ENCODE measurements at places on chromosomes 3 and 15.

- no peak for DNase-seq
Measured at GRCh38 chr3:112464264-112464663, 35.0 kb downstream of the BTLA start.

- DNase-seq = no peak
Measured at GRCh38 chr15:66291816-66292570, 1.4 kb upstream of the DIS3L start.

DNA sequence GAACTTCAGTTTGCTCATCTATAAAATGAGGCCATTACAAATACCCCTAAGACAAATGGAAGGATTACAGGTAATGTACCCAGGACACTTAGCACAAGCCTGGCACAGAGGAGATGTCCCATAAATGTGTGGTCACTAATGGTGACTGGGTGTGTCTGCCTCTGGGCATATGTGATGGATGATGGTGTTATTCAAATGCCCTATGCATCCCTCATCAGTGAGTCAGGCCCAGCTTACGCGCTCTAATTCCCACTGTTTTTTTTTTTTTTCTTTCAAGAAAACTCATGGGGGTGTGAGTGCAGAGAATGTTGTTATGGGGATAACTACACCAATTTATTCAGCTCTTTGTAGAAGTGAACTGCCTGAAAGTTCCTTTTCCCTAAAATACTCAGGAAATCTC, 23.6 kb upstream of the KIF23 start:
- DNase-seq = no peak

- no peak for DNase-seq
Measured at GRCh38 chr3:66381626-66382025, 119.2 kb downstream of the LRIG1 start.

- no peak for DNase-seq
Measured at GRCh38 chr3:188284455-188285212, 130.7 kb downstream of the LPP start.

DNA sequence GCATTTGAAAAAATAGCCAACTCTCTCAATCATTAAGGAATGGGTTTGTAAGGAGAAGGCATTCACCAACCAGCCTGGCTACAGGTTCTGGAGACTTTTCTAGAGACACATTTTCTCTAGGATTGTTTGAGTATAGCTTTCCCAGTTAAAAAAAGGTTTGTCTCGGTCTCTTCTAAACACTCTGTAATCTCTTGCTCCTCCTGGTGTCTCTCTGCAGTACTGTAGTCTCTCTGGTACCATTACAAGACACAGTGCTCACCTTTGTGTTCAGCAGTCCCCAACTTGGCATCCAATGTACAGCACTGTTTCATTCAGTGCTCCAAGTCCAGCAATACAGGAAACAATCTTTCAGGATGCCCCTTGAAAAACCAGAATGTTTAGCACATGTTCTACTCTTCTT, 534.4 kb downstream of the ZNF385D start:
- no peak for DNase-seq

DNA sequence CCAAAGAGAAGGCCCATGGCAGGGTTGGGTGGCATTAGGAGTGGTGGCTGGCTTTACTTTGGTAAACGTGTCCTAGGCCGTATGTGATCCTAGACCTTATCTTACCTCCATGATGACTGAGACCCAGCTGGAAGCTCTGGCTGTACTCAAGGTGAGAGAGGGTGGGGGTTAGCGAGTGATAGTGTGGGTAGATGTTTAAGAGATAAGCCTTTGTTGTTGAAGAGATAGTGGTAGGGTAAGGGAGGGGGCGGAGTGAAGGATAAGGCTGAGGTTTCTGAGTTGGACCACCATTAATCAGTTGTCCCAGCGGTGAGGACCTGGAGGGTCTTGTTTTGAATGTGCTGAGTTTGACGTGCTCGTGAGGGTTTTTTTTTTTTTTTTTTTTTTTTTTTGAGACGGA, 61.5 kb upstream of the ULK4 start:
- no peak for DNase-seq

- DNase-seq = no peak
Measured at GRCh38 chr3:59885101-59885500, 835.3 kb upstream of the CFAP20DC start.

GRCh38 chr3:156687023-156687422, 12.6 kb downstream of the TIPARP start:
- no peak for DNase-seq

DNA sequence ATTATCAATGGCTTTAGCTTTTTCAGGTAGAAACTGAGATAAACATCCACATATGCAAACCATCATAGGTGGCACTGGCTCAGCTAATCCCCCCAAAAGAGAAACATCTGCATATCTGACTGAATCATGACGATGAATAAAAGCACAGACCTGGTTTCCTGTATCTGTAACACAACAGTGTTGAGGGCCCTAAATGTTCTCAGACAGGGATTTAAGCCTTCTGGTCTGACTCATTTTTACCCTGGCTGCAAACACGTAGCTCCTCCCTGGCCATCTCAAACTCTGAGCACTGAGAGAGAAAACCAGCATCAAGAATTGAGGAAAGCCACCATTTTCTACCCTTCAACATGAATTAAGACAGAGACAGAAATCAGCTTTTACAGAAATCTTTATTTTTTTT, 35.2 kb downstream of the GLB1 start:
- no peak for DNase-seq

DNA sequence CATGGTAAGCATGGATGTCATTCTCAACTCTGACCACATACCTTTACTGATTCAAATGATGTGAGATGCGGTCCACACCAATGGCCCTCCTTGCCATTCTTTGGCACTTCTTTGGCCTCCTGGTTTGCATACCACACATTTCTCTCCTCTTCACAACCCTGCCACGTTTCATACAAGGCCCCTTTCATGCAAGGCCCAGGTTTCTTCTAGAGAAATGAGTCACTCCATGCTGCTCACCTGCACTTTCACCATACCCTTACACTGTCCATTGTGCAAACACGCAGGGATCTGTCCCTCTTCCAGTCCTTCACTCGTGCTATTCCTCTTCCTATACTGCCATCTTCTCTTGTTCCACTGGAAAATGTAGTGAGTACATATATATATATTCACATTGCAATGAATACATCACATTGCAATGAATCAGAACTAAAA, 24.4 kb upstream of the SLC24A5 start:
- DNase-seq = no peak

DNA sequence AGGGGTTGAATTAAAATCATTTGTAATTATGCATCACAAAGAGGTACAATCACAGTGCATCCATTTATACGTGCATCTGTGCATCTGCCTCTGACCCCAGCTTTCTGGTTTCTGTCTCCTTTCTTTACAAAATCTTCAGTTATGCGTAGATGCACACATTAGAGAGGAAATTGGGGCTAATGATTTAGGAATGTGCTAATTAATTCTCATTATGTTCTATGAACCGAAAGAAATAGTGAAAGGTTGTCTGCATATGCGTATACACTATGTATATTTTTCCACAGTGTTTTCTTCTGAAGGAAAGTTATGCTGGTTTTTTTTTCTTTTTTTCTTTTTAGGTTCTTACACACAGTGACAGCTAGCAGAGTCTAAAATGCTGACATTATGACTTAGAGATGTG, 71.6 kb downstream of the SAMMSON start:
- DNase-seq = no peak

GRCh38 chr3:109784852-109785631, 447.7 kb upstream of the DPPA4 start:
- DNase-seq = no peak

GRCh38 chr3:159892801-159893200, 95.8 kb upstream of the IL12A start:
- DNase-seq = no peak

GRCh38 chr3:170204509-170204908, 17.7 kb upstream of the PRKCI start:
- no peak for DNase-seq

DNA sequence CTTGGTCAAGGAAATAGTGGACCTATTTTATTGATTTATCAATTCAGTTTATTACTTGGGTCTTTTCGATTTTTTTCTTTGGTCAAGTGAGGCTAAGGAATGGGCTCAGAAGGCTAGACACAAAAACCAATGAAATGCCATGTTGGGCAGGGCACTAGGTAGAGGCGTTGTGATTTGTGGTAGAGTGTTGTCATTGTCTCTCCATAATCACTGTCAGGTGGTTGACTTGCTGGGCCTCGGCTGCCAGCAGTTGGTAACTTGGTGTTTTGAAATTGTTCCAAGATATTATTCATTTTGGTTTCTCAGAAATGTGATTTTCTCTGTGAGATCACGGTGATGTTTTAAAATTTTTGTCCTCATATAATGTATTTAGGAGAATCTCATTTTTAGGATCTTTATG, 173.6 kb downstream of the KLHL25 start:
- no peak for DNase-seq

DNA sequence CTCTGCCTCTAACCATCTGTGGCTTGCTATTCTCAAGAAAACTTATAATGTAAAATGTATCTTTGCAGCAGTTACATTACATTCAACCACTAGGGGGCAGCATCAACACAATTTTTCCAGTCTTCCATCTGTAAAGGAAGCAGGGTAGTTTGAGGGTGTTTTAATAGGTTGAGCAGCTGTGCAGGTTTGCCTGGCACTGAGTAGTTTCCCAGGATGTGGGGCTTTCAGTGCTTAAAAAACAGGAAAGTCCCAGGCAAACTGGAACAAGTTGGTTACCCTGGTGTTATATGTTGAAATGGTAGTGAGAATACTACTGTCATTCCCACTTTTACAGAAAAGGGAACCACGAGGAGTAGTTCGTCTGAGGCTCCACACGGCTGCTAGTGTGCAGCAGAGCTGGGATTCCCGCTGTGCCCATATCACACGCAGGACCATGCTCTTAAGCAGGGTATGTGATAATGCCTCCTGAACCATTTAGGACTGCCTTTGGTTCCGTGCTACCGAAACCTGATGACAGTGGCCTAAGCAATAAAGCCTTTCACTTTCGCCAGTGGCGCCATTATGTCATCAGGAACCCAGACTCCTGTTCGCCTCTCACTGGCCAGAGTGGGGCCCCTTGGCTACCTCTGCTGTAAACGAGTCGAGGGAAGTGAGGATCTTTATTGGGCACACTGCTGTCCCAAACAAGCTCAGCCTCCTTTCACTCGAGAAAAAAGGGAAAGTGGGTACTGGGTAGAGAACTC, 64.7 kb upstream of the ZBTB38 start:
- DNase-seq = peak; percentile 35

DNA sequence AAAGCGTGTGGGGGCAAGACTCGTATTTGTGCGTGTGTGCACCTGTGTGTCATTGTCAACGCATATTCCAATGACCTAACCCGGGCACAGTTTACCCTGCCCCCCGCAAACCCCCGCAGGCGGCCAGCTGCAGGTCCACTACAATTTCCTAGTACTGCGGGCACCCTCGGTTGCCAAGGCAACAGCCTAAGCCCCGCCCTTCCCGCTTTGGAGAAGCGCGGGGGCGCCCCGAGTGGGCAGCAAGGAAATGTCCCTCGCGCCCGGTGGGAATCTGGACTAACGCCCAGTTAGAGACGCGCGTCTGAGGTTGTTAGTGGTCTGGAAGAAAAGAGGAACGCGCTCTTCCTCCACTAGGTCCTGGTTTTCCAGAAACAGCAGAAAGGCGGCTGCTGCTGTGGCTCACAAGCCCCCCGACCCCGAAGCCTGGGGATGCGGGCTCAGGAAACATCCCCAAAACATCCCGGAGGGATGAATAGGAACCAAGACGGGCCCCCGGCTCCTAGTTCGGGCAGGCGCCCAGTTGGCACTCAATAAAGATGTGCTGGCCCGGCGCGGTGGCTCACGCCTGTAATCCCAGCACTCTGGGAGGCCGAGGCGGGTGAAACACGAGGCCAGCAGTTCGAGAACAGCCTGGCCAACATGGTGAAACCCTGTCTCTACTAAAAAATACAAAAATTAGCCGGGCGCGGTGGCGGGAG, 1.1 kb downstream of the ABHD14A start:
- peak; percentile 79 for DNase-seq

- DNase-seq = no peak
Measured at GRCh38 chr3:134487406-134487805, 1.5 kb downstream of the CEP63 start.

- no peak for DNase-seq
Measured at GRCh38 chr3:189512821-189513220, 118.4 kb upstream of the TP63 start.

DNA sequence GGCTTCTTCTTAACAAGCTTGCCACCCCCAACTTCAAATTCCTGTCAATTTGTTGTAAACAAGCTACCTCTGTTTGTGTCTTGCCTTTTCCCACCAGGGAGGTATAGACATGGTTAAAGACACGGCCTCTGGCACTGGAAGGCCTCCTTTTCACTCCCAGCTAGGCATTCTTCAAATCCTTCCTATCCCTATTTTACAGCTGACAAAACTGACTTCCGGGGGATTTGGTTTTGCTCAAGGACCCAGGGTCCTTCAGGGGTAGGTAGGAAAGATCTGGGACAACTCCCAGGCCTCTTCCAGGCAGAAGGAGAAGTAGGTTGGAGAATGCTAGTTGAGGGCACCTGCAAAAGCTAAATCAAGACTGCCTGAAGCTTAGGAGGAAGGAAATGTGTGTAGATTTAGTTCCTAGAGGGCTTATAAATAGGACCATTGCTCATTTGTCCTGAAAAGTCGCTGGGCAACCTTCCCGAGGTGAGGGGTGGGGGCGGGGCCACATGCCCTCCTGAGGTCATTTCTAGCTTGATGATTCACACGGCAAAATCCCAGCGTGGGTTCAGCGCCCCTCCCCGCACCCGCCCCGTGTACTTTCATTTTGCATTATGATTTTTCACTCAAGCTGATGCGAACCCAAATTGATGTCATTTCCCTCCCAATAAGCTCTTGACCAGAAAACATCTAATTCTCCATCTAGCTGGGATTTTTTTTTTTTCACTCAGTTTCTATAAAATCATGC, 365.5 kb downstream of the SHQ1 start:
- DNase-seq = no peak

- DNase-seq = no peak
Measured at GRCh38 chr3:123552095-123552714, 32.6 kb downstream of the HACD2 start.

DNA sequence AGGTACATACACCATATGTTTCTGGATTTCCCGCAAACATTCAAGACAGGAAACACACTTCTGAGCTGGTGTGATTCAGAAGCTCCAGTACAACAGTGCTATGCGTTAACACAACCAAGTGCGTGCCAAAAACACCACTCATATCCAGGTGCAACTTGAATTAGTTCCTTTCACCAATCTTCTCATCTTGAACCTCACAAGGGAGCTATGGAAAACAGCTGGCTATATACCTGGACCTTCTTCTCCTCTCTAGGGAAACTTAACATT, 31.3 kb downstream of the SUSD5 start:
- DNase-seq = no peak

DNA sequence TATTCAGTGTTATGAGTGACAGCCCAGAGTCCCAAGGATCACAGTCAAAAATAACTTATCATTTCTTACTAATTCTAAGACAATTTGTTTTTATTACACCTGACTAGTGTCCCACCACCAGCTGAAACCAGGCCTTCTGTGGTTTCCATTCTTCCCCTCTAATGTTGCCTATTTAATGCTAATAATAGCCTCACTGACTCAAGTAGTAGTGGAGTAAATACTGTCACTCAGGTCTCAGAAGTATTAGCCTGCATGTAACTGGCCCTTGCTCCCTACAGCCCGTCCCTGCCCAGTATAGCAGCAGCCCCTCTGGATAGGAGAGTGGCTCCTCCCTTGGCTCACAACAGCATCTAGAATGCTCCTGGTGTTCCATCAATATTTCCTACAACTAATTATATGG, 665.5 kb downstream of the NTRK3 start:
- DNase-seq = no peak

GRCh38 chr15:60162968-60163355, 158.9 kb downstream of the FOXB1 start:
- DNase-seq = no peak

Measured in C1 segment of cervical spinal cord (tissue), 14 donors.